ENCODE measurements at places on chromosomes 6 and 20.

GRCh38 chr6:116672306-116672705 lies 3.7 kb upstream of the ZUP1 start:
- no peak for DNase-seq

DNA sequence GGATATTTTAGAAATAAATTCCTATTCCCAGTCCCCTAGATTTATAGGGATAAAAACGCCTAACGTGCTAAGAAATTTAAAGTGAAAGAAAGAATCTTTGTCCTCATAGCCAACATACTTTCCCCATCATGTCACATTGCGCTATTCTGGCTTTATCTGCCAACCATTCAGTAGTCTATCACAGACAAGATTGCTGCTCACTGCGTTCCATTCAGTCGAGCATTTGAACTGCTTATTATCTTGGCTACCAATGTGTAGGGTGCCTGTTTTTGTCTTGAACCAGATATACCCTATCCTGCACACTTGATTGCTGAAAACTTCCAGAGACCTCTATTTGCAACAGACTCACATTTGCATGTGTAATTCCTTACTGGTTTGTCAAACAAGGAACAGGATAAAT lies 751.5 kb downstream of the EPHA7 start:
- no peak for DNase-seq

DNA sequence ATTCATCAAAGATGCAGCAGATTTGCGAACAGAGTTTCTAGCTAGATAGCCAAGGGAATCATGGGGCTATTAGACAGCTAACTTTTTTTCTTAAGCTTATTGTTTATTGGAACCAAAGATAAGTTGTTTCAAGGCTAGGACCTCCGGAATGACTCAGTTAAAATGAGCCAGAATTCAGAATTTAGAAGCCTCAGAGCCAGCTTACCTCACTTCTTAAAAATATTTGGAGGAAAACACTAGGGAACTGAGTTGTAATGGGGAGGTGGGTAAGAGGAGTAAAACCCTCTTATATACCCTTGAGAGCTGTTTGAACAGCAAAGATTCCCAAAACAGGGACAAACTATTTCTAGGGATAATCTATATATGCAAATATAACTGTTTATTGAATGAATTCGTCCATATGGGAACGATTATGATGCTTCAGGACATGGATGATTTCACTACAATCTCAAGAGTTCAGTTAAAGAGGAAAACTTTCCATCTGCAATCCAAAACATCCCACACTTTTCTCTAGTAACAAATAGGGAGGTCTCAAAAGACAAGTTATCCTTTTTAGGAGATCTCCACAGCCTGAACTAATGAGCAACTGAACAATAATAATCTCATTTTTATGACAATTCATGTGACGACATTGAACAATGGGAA lies 12.6 kb upstream of the CARMIL1 start:
- DNase-seq, result no peak

DNA sequence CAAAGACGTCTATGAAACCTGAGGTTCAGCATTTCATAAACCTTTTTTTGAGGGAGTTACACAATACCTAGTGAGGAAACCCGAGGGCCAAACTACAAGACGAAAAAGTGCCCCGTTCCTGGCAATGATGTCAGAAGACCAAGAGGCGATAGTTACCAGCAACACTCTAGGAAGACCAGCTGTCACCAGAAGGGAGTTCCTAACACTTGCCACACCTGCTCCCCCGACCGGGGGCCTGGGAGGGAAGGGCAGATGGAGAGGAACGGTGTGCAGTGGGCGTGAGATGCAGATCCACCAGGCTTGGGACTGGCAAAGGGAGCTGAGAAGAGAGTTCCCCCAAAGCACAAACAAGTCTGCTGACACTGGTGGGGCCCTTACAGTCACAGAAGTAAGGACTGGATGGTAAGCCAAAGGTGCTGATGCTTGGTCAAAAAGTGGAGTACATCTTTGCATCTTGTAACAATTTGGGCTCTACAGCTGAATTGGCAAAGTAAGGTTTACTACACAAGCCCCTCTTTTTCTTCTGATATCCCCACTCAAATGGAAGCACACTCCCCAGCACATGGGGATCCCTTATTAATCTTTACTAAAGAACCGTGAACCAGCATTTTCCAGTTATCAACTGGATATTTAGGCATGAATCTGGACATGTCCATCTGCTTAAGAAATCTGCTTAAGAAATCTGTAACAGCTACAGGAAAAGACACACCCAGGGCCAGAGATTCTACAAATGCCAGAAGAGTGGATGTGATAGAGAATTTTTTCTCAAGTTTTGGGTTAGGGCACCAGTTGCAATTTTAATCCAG lies 38.5 kb downstream of the PANK2 start:
- no peak for DNase-seq

GRCh38 chr6:164579035-164579434 lies 730.4 kb downstream of the C6orf118 start:
- no peak for DNase-seq

GRCh38 chr6:113570161-113570560 lies 287.0 kb upstream of the MARCKS start:
- no peak for DNase-seq

DNA sequence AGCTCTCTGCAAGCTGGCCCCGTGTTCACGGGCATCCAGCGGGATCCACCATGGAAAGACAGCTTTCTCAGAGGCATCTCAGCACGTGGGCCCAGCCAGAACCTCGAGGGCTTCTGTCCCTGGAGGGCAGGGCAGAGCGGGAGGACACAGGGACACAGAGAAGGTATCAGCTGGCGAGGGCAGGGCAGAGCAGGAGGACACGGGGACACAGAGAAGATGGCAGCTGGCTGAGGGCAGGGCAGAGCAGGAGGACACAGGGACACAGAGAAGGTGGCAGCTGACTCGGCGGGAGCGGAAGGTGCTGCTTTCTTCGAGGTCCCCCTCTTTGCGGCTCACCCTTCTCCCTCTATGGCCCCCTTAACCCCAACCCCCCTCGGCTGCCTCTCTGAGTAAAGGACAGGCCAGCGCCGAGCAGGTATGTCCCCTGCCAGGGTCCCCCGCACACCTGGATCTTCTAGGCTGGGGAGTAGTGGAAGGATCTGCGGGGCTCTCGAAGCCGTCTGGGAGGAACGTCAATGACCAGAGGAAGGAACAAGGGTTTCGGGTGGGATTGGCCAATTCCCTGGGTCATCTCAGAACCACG lies 28.9 kb upstream of the BHLHE23 start:
- no peak for DNase-seq

- DNase-seq, result no peak
Measured at GRCh38 chr20:24723186-24723585, 225.9 kb upstream of the CST7 start.

- DNase-seq, result peak; percentile 37
Measured at GRCh38 chr6:25050356-25050755, 114.6 kb upstream of the RIPOR2 start.

DNA sequence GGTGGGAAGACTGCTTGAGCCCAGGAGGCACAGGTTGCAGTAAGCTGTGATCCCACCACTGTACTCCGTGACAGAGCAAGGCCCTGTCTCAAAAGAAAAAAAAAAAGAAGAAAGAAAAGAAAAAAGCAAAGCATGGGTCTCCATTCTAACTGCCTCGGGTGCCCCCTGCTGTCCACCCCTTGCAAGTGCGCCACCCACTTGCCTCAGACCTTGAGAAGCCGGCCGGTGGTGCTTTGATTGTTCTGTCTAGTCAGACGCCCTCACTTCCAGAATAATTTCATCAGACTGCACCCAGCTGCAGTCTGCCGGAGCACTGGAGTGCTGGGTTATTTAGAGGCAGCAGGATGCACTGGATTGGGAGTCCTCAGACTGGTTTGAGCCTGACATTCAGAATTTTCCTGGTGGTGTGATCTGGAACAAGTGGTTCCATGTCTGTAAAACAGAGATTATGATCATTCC lies 17.6 kb upstream of the TM9SF4 start:
- peak; percentile 61 for DNase-seq
